H4 (cell line): ENCODE measurements at places on chromosomes 6 and 20. TPM values are rescaled to one million over a fixed set of nuclear protein-coding genes. Genes with fewer than 3 reads are reported as not detected.

DNA sequence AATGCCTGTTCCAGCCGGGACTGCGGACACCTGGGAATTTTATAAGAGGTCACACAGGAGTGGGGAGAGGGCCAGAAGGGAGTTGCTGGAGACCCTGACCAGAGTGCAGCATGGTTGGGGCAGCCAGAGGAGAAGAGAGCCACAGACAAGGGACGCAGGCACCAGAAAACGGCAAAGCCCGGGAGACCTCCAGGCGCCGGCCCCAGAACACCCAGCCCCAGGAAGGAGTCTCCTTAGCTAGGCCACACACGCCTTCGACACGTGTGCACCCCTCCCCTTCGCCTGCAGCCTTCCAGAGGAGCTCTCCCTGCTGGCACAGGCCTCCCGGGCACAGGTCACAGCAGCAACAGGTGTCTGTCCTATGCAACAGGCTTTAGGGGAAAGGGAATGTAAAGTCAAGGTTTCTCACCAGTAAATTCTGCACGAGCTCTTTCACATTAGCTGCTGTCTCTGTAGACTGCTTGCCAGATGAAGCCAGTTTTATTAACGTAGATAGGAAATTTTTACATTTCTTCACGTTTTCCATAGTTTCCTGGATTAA, 57.0 kb downstream of the TAF4 start:
- no peak for DNase-seq

DNA sequence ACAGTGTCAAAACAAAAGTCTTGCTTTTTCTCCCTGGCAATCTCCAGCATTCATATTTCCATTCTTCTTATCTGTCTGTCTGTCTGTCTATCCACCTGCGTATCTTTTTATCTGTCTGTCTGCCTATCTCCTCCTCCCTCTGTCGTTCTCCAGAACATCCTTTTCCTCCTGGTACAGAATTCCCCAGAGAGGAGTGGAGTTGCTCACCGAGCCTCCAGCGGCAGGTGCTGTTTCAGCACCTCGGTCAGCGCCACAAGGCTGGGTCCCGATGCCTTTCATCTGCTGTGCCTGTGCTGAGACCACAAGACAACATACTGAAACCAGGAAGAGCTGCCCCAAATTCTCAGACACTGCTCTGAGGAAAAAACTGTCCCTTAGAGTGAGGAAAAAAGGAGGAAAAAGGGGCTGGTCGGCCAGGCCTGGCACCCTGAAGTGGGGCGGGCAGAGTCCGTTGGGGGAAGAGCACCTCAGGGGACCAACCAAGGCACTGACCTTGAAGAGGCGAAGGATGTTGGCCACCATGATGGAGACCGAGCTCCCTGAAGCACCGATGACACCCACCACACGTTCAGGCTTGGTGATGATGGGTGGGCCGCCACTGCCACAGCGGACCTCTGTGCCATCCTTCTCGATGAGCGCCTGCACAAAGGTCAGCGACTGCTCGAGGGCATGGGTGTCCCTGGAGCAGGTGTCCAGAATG, 13.3 kb downstream of the GRM4 start:
- peak; percentile 24 for DNase-seq

- no peak for DNase-seq
Measured at GRCh38 chr6:107819217-107819616, 4.9 kb downstream of the SCML4 start.

PPP1R3G gene
- 0.06 TPM in 1 of 2 replicates, not detected in the other for total RNA-seq

DACT2 gene
- not detected in 2 replicates for total RNA-seq

DNA sequence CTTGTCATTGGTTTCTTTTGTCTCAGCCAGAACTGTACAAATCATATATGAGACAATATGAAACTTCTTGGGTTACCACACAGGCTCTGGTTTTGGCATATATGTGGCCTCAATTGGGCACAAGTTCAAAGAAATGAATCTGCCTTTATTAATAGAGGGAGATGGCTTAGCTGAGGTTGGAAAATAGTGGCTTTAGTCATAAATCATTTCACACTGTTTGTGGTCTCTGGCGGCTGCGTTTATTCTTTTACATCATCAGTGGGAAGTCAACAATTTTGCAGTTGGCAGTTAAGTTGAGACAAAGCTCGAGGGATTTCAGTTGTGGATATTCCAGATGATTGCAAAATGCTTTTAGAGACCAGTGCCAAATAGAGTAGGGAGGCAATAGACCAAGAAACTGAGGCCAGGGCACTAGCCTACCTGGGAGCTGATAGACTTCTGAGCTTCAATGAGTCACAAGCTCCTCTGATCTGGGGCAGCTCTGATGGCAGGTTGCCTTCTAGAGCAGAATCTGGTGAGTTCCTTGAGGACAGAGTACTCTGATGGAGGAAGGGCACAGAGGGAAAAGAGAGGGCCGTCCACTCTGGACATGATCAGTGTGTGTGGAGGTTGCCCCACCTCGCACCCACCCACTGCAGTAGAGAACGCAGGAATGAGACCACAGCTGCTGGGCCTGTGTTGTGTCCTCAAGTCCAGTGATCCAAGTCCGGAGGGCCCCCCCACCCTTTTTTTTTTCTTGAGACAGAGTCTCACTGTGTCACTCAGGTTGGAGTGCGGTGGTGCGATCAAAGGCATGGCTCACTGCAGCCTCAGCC, 73.5 kb downstream of the ARMC2 start:
- no peak for DNase-seq

GRCh38 chr20:53828682-53829254, 235.1 kb upstream of the ZNF217 start:
- DNase-seq: peak; percentile 89

DNA sequence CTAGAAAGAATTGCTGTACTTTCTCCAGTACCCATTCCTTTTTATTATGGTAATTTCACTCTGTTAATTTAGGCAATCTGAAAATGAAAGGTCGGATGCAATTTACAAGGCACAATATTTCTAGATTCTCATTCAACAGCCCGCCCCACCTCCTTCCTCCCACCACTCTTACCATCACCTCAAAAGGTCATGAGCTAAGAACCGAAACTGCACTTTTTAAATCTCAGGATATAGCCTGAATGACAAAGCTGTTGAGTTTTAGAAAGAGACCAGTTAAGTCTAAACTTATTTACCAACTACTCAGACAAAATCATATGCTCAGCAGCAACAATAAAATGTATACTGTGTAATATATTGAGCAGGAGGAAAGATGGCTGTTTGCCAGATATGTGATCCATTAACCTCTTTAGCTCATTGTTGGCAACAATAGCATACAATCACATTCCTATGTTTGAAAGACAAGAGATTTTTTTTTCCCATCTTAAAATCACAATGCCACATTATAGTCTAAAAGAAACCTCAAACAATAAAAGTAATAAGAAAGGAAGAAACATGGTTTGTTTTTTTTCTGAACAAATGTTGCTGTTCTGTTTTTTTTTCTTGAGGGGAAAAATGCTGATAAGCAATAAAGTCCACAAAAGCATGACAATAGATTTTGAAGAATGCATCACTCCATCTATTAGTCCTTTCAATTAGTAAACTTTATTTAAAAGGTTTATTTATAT, 1.6 kb upstream of the HS3ST5 start:
- DNase-seq: no peak
